Activated CD8-positive, alpha-beta memory T cell treated with anti-CD3 and anti-CD28 coated beads for 1 hour (primary cell): ENCODE measurements at places on chromosomes 4 and X.

GRCh38 chrX:120111611-120112010 is 4.1 kb downstream of the RHOXF1 start:
- no peak for DNase-seq

DNA sequence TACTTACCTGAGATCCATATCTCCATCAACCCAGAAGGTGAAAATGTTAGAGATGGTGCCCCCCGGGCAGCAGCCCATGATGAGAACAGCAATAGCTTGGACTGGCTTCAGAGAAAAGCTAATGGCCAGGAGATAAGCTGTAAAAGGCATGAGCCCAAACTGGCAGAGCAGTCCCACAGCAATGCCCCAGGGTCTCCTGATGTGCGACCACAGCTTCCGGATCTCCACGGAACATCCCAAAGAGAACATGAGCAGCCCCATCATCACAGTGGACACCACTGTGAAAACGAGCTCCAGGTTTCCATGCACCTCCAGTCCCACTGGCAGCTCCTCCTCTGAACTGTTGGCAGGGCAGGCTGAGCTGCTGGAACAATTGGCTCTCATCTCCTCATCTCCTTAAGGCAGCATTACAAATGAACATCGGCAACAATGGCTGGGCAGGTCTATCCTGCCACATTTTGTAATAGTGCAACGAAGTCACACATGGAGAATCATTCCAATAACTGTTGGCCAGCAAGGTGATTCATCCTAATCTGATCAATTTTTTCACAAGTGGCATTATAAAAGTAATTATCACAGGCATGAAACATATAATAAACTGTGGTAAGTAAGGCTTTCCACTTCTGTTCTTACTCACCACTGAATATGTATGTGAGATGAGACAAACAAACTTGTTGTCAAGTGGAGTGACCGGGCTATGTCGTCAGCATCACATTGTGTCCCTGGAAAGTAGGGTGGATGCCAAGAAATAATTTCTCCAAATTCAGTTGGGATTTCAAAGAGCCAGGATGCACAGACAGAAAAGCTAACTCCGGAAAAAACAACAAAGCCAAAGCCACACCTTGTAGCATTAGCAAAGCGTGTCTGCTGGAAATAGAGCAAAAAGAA is at the start of gene SLC10A6:
SLC10A6 (minus strand) TSS at position 653 of the 888 bp plus-strand sequence; CDS start at position 384, 269 bp downstream.
- DNase-seq: no peak

- DNase-seq: no peak
These were observed 17.3 kb downstream of the TEC start for GRCh38 chr4:48252313-48252712.

- no peak for DNase-seq
These were observed 127.4 kb upstream of the SFRP2 start for GRCh38 chr4:153916273-153916755.

- DNase-seq: no peak
These were observed 4.7 kb downstream of the THAP9 start for GRCh38 chr4:82905205-82905604.

DNA sequence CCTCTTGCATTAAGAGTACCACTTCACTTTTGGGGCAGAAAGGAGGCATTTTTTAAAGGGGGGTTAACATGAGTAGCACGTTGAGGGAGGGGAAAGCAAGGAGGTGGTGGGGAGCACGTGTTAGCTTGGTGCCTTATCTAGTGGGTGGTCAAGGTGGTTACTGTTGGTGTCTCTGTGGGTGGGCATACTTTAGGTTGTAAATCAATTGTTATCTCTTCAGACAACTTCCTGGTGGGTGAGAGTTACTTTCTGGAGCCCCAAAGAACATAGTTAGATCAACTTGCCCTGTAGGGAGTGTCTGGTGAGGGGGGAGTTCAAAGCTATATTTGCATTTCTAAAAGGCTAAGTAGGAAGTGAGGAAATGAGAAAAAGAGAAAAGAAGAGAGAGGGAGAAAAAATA is 297.7 kb upstream of the CLNK start:
- no peak for DNase-seq

- no peak for DNase-seq
These were observed 42.4 kb downstream of the EVC start for GRCh38 chr4:5753366-5753765.

DNA sequence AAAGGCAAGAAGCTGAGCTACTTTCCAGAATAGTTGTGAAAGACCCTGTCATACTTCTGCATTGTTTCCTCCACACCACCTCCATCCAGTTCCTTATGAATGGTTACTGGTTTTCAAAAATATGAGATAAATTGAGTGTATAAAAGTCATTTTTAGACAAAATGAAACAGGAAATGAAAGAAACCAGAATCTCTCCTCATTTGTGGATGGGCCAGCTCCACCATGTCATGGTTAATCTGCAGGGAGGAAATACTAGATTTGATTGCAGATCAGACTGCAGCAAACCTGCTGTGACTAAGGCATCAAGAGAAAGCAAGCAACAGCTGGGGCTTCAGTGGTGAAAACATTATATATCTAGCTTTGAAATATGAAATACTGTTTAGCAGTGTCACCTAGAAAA is 23.8 kb downstream of the F9 start:
- no peak for DNase-seq

- DNase-seq: no peak
These were observed 84.0 kb downstream of the WWC2 start for GRCh38 chr4:183182873-183183725.

DNA sequence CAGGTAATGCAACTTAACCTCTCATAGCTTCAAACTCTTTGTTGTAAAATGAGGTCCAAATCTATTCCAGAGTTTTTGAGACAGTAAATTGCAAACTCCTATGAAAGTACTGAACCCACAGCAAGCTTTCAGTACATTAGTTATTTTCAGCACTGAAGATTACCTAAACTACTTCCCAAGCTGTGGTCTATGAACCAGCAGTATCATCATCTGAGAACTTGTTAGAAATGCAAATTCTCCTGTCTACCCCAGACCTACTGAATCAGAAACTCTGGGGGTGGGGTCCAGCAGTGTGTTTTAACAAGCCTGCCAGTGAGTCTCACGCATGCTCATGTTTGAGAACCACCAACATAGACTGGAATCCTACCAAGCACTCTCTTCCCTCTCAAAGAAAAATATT is 5.7 kb upstream of the CASP6 start:
- no peak for DNase-seq

GRCh38 chr4:128376958-128377357 is 89.3 kb upstream of the PGRMC2 start:
- DNase-seq: no peak

GRCh38 chrX:2242326-2242725 is 258.4 kb downstream of the DHRSX start:
- no peak for DNase-seq

GRCh38 chr4:139552517-139553307 is 3.3 kb downstream of the SETD7 start:
- DNase-seq: no peak

GRCh38 chrX:40164751-40165150 is 67.0 kb upstream of the BCOR start:
- DNase-seq: no peak

DNA sequence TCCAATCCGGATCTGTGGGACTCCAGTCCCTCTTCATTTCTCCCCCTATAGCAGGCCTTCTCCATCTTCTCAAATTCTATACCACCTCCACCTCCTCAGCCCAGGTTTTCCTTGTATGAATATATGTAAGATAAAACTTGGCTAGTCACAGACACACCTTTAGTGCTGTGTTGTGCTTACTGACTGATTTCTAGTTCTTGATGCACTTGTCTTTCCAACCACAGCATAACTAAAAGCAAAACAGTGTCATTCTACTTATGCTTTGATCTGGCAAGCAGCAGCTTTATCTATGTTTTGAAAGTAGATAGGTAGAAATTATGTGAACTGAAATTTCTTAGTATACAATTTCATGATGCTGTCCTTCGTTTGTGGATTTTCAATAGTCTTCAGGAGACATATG is 47.5 kb downstream of the CCNI start:
- no peak for DNase-seq

GRCh38 chrX:27918799-27919198 is 62.5 kb downstream of the DCAF8L1 start:
- no peak for DNase-seq

DNA sequence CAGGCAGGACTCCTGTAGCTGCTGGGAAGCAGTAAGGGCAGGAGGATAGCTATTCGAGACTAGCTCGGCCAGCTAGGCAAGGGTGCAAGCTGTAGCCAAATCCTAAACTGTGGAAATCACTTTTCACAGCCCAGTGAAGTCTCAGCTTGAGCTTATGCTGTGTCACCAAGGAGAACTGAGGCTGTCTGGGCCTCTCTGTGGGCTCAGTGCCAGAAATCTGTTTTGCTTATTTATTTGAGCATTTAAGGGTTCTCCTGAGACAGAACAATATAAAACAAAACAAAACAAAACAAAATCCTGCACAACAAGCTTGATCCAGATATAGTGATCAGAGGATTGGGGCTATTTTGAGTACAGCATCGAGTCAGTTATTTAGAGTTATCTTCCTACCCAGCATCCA is 97.5 kb downstream of the FANCB start:
- no peak for DNase-seq

DNA sequence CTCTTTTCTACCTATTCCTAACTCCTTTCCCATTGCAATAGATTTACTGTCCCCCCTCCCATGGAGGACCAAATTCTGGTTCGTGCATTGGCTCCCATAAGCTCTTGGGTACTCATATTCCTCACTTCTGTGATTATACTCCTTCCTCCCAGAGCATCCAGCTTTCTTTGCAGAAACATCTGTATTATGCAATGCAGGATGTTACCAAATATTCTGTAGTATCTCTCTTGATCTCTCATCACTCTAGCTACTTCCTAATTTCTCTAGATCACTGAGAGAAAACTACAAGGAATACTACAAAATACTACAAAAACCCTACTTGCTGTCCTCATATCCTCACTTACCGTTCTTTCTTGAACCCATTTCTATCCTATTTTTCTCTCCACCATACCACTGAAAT is 395.9 kb upstream of the HS3ST1 start:
- DNase-seq: no peak

DNA sequence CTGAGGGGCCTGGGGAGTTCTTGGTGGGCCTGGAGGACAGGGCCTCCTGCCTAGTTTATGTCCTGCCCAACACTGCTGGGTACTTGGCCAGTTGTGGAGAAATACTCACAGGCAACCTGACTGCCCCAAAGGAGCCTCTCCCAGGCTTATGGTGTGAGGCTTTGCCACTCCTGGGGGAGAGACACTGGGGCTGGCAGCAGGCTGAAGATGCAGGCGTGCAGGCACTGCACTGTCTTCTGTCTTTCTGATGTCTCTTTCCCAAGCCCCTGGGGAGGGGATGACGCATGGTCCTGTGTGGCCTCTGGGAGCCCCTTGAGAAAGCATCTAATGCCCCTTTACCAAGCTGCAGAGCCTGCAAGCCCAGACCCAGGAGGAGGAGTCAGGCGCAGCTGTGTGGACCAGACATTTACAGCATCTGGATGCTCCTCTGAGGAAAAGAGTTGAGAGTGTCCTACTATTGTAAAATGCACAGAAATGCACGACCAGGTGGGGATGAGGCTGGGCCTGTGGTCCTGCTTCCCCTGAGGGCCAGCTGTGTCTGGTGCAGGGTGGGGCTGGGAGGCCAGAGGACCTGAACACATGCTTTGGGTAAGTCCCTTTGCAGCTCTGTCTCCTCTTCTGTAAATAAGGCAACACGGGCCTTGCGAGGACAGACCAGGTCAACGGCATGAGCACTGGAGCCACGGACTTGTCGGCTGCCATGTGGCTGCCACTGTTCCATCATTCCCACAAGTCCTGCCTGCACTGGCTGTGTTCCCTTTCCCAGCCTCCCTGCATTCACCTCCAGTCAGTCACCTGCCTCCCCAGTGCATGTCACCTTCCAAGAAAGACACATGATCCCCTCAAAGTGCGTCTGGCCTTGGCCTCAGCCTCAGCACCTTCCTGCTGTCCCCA is 8.4 kb downstream of the TMEM271 start:
- DNase-seq: no peak

DNA sequence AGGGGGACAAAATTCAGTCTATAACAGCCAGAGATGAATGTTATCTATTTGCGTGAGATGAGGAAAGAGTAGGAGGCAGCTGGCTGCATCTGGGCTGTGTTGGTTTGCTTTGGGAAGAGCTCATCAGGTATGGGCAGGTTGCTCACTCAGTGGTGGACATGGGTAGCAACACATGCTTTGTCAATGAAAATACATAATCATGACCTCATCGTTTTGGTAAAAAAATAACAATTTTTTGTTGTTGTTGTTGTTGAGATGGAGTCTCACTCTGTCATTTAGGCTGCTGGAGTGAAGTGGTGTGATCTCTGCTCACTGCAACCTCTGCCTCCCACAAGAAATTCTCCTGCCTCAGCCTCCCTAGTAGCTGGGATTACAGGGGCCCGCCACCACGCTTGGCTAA is 16.3 kb upstream of the GLOD5 start:
- DNase-seq: no peak

GRCh38 chrX:10064736-10065135 is 92.0 kb upstream of the CLCN4 start:
- no peak for DNase-seq

- DNase-seq: no peak
These were observed 222.2 kb upstream of the DKK2 start for GRCh38 chr4:107258359-107258758.

DNA sequence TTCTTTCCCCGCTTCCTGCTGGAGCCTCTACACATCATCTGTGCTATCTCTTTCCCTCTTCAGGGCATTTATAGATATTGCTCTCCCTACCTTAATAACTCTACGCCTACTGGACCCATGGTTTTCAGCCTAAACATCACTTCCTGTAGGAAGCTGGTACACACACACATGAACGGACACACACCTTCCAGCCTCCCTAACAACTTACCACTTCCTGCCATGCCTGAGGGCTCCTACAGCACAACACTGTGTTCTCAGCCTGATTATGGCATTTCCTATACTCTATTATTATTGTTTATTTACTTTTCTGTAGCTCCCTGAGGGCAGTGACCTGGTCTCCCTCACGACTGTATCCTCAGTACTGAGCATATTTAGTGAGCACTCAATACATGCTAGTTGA is 163.6 kb upstream of the MAP3K15 start:
- no peak for DNase-seq

DNA sequence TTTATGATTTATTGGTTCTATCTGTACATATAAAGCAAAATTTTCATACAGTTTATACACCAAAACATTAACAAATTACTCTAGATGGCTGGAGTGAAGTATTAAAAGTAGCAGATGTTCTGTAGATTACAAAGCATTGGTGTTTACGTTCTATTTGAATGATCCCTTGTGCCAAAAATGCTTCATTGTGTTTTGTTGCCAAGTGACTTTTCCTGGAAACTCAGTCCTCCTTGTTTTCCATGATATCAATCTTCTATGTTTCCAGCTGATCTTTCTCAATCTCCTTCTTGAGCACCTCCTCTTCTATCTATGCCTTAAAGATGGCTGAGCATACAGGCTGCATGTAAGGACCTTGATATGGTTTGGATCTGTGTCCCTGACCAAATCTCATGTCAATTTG is 263.6 kb upstream of the CTSO start:
- no peak for DNase-seq
